Urinary bladder (tissue), 4 donors: ENCODE measurements at places on chromosomes 12 and 14. TPM values are rescaled to one million over a fixed set of nuclear protein-coding genes. Genes with fewer than 3 reads are reported as not detected.

Gene PRICKLE1
- total RNA-seq = 59.7 TPM

Gene CRACR2A
- 6.2 TPM for total RNA-seq

Gene RPL10L
- total RNA-seq = not detected

Gene ESRRB
- not detected for total RNA-seq

Gene TMEM229B
- 3.0 TPM for total RNA-seq

Gene ATG14
- 24.7 TPM for total RNA-seq

Gene KRT4
- total RNA-seq = 6.3 TPM

Gene CCDC184
- 0.85 TPM for total RNA-seq

Gene CLEC12A
- total RNA-seq = 1.5 TPM

DNA sequence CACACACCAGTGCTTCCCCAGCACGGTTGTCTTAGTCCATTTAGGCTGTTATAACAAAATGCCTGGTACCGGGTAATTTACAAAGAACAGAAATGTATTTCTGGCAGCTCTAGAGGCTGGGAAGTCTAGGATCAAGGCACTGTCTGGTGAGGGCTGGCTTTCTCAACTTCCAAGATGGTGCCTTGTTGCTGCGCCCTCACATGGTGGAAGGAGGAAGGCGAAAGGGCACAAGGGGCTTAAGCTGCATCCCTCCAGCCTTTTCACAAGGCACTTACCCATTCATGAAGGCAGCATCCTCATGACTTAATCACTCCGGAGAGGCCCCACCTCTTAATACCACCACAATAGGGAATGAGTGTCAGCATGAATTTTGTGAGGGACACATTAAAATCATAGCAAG lies 155.5 kb downstream of the SLC15A5 start:
- DNase-seq = no peak

GRCh38 chr12:6469609-6470374 lies 685 bp downstream of the VAMP1 start:
- no peak for DNase-seq

- DNase-seq = no peak
These were observed 64.5 kb downstream of the DIP2B start for GRCh38 chr12:50569321-50569720.

- no peak for DNase-seq
These were observed 3.1 kb upstream of the BRF1 start for GRCh38 chr14:105303949-105304348.

DNA sequence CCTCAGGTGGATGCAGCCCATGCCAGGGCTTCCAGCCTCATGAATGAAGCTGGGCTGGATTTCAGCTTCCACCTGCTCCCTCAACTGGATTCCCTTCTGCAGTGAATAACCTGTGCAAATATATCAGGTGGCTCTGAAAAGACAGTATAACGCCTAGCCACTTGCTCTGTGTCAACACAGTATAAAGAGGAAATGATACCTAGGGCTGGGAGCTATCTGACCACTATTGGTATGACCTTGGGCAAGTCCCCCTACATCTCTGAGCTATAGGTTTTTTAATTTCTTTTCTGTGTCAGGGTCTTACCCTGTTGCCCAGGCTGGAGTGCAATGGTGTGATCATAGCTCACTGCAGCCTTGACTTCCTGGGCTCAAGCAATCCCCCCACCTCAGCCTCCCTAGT lies 19.8 kb downstream of the ISM2 start:
- no peak for DNase-seq

DNA sequence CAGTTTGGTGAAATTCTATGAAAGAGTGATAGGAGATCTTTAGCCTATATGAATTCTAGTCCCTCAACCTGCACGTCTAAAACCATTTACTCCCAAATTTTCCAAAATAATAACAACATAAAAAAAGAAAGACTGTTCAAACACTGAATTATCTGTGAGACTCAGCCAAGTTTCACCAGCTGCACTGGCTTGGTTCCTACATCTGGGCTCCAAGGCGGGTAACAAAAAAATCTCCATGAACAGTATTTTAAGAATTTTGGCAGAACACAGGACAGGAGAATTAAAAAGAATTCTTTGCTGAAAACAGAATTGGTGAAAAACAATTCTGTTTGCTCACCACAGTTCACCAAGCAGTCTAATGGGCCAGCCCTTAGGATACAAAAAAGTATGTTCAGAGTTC lies 536.8 kb upstream of the ATP2B1 start:
- no peak for DNase-seq

- no peak for DNase-seq
These were observed 394.3 kb downstream of the EGLN3 start for GRCh38 chr14:33556382-33557121.

DNA sequence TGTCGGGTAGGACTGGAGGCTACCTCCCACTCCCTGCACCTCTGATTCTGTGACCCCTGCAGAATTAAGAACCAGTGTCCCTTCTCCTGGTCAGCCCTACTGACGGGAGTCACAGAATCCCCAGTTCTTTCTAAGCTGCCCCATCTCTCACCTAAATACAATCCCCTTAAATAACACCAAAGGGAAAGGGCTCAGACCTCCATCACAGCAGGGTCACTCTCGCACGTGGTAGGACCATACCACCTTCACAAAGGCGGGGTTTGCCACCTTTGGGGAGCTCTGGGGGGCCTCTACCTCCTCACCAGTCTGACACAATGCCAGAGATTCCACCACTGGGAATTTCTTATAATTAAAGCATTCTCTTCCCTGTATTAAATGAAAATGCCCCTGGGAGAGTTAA lies 35.6 kb downstream of the DAD1 start:
- DNase-seq = no peak

DNA sequence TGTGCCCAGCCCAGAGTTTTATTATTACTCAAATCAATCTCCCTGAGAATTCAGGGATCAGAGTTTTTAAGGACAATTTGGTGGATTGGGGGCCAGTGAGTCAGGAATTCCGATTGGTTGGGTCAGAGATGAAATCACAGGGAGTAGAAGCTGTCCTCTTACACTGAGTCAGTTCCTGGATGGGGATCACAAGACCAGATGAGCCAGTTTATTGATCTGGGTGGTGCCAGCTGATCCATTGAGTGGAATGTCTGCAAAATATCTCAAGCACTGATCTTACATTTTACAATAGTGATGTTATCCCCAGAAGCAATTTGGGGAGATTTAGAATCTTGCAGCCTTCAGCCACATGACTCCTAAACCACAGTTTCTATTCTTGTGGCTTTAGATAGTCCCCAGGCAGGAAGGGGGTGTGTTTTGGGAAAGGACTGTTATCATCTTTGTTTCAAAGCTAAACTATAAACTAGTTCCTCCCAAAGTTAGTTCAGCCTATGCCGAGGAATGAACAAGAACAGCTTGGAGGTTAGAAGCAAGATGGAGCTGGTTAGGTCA lies 89.1 kb upstream of the CNOT2 start:
- no peak for DNase-seq

DNA sequence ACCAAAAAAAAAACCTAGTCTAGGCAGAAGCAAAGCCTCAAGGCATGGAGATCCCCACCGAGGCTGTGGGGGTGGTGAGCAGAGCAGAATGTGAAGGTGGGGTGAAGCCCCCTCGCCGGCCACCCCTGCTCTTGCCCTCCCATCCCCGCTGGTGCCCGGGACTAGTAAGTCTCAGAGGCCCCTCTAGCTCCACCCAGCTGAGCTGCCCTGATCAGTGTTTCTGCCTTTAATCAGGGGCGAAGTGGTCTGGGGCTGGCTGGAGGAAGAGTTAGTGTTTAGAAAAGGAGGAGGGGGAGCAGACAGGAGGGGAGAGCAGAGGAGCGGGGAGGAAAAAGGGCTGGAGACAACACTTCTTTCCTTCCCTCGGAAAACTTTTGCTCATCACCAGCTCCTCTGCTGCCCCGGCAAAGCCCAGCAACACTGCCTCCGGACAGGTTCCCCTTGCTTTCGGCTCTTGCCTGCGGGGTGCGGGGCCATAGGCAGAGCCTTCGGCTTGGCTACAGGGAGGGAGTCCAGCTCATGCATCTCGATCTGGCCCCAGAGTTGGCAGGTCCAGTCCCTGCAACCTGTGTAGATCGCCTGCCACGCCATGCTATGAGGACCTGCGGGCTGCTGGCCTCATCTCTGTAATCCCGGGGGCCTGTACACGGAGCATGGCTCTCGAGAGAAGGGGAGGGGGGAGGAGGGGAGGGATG lies 3.4 kb upstream of the DLK1 start:
- no peak for DNase-seq

- no peak for DNase-seq
These were observed 36.1 kb upstream of the STXBP6 start for GRCh38 chr14:25086081-25086480.

GRCh38 chr14:90624227-90624626 lies 192.0 kb downstream of the TTC7B start:
- no peak for DNase-seq

DNA sequence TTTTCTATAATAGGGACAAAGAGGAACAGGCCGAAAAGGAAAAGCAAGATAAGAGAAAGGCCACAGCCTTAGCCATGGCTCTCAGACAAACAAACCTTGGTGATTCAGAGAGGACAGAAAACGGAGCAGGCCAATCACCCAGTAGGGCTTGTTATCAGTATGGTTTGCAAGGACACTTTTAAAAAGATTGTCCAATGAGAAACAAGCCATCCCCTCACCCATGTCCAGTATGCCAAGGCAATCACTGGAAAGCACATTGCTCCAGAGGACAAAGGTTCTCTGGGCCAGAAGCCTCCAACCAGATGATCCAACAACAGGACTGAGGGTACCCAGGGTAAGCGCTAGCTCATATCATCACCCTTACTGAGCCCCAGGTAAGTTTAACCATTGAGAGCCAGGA lies 243.8 kb upstream of the BTG1 start:
- DNase-seq = no peak

GRCh38 chr14:68577802-68578541 lies 214.9 kb downstream of the ZFP36L1 start:
- peak; percentile 48 for DNase-seq

- DNase-seq = no peak
These were observed 247.8 kb downstream of the MSRB3 start for GRCh38 chr12:65526311-65526710.

GRCh38 chr14:100539003-100539660 lies 48.1 kb downstream of the BEGAIN start:
- no peak for DNase-seq

DNA sequence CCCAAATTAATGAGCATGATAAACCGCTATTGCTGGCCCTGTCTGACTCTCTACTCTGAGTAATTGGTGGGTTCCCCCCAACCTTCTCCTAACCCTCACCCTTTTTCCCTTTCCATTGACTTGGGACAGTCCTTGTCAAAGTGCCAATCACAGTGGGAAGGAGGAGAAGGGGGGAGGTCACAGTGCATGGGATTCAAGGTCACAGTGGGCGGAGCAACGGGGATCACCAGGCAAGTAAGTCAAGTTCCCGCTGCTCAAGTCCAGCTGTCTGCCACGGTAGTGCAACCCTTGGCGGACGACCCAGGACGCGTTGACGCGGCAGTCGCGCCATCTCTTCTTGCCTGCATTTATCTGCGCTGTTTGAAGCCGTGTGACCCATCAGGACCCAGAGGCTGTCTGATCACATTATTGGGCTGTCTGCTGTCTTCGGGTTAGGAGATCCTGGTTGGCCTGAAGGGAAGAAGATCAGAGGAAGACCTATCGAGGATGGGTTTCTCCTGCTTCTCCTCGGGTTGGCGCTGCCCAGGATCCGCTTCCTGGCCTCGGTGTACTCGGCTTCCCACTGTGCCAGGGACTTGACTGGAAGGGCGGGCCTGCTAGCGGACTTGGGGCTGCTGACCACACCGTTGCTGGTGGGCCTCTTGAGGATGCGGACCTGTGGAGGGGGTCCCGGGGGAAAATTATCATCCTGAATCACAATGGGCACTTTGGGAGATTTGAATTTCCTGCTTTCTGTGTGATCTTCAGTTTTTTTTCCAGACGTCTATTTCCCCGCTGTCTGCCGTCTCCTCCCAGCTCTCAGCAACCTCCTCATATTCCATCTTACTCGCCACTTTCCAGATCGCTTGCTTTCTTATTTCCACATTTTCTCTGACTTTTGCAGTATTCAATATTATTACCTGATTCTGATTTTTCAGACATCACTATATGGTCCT lies 3.1 kb upstream of the MDM2 start:
- no peak for DNase-seq

GRCh38 chr14:28876572-28876945 lies 110.0 kb downstream of the FOXG1 start:
- no peak for DNase-seq

DNA sequence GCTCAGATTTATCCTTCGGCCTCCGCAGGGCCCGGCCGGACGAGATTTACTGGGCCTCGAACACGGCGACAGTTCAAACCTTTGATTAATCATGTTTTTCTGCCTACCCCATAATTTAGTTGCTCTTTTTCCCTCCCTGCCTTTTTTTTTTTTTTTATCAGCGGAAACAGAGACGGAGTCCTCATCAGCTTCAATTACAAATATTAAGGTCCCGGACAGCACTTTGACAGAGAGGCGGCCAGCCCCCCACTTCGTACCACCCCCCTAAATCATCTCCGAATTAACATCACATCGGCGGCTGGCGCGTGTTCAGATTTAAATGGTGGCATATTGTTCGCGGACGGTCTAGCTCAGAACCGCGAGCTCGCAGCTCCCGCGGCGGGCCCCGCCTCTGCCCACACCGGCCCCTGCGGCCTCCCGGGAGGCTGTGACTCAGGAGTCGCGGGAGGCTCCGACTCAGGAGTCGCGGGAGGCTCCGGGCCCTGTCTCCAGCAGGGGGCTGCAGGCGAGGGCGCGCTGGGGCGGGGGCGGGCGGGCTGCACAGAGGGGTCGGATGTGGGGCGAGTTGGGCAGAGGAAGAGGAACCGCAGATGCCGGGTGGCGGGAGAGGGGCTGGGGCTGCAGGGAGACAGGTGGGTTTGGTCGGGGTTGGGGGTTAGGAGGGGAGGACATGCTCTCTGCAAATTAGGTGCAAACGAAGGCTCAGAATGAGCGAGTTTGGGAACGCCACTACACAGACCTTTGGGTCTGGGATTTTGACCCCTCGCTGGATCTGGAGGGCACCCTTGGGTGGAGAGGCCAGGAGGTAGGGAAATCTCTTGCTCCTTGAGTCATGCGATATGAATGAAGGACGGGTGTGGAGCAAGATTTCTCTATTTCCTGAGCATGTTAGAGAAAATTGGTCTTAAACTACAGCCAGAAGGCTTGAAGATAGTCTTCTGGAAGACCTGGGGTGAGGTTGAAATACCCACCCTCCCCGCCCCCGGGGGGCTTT lies 19.6 kb upstream of the ATP5MC2 start:
- DNase-seq = no peak

- no peak for DNase-seq
These were observed 97.1 kb downstream of the SCAF11 start for GRCh38 chr12:45893240-45893639.

- DNase-seq = no peak
These were observed 28.3 kb upstream of the CMKLR1 start for GRCh38 chr12:108367436-108367835.

DNA sequence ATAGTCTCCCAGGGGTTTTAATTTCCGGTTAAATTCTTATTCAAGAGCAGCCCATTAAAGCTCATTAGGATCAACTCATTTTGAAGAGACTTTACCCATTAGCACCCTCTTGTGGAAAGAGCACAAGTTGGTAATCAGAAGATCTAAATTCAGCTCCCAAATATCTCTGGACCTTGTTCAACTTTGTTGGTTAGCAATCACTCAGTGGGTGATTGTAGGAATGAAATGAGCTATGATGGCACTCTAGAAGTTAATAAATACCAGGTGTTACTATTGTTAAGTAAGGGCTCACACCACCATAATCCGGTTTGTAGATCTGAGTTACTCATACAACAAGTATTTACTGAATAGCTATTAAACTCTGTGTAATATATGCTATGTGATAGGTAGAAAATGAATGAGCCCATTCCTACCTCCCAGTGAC lies 42.9 kb downstream of the TRIP11 start:
- peak; percentile 26 for DNase-seq
